ENCODE measurements at places on chromosomes 12 and 14. TPM values are rescaled to one million over a fixed set of nuclear protein-coding genes. Genes with fewer than 3 reads are reported as not detected.

- DNase-seq = no peak
Measured at GRCh38 chr14:100237735-100238418, 1.1 kb upstream of the YY1 start.

DNA sequence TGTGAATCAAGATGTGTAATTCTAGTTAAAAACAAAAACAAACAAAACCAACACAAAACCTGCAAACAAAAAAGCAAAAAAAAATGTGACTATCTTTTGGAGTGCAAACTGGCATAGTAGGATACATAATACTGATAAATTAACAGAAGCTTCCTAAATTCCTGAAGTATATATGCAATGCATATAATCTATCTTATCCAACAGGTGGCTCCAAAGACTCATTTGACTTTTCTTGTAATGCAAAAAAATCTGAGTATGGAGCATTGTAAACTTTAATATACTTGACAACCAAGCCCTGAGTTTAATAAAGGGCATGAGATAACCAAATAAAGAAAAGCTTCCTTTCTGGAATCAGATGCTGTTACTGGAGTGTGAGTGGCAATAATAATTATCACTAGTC lies 1003.6 kb downstream of the FSCB start:
- no peak for DNase-seq

DNA sequence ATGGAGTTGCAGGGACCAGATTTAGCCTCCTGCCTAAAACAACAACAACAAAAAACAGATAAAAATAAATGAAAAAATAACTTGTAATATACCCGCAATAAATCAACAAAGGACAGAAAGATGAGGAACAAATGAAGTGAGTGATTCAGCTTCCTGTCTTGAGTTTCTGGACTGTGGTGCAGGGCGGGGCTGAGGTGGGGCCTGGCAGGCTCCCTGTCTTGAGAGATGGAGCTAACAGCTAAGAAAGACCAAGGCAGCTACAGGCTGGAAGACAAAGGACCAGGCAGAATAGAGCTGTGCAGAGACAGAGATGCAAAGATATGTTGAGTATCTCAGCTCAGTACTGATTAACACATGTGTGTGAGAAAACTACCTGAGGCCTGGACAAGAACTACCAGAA lies 879.2 kb downstream of the AACS start:
- DNase-seq = no peak

- no peak for DNase-seq
Measured at GRCh38 chr12:97573901-97574300, 111.3 kb downstream of the RMST start.

GRCh38 chr14:32703183-32703621 lies 235.5 kb upstream of the NPAS3 start:
- no peak for DNase-seq

DNA sequence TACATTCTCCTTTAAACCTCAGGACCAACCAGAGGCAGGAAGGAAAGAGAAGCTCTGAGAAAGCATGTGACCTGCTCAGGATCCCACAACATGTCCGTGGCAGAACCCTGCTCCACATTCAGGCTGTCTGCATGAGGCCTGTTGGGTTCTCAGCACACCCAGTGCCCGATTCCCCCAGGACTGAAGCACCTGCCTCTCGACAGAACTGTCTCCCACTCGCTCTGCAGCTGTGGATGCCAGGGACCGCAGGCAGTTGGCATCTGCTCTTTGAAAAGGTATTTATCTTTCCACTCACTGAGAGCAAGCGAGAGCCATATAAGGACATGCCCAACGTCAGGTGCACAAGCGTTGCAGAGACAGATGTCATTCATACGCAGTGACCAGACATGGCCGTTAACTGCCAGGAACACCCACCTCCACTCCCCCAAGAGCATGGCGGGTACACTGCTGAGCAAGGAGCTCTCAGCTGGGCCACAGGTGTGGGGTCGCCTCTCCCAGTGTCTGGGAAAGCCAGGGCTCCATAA lies 18.9 kb downstream of the PITPNM2 start:
- no peak for DNase-seq

DNA sequence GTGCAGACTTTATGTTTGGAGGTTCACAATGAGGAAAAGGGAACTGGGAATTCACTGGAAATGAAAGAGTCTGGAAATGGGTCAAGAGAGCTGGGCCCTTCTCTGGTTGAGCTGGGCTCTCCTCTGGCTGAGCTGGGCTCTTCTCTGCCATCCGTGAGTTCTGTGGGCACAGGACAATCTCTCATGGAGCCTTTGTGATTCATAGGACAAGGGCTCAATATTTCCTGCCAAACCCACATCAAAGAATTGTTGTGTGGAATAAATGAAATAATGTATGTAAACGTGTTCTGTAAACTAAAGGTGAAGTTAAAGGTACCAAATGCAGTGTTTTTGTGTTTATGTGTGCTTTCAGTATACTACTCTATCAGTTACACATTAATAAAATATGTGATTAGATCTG lies 95.5 kb upstream of the OVCH1 start:
- DNase-seq = no peak

DNA sequence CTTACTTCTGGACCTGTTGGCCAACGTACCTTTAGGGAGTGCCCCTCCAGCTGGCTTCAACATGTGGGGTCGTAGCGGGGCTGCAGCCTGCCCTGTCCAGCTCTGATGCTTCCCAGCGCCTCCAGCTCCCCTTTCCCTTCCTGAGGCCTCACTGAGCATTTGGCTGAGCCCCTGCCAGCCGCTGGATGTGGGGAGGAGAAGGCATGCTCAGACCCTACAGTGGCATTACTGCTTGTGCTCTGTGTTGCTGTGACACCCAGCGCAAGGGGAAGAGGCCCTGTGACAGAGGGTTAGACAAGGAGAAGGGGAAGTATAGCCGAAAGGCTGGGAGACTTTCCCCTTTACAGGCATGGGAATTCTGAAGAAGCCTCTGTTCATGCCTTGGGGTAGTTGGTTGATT lies 145.9 kb downstream of the PRKCH start:
- no peak for DNase-seq

The CCND2 gene
- total RNA-seq = 107 TPM

The ACSS3 gene
- 73.3 TPM for total RNA-seq

Measured in omental fat pad (tissue), 4 donors.